G401 (cell line): ENCODE measurements at places on chromosomes 7 and 10. TPM values are rescaled to one million over a fixed set of nuclear protein-coding genes. Genes with fewer than 3 reads are reported as not detected.
A peak's percentile ranks its signal among the peaks of the same experiment; 100 is the strongest.

The RAMP3 gene
- not detected in 2 replicates for total RNA-seq

DNA sequence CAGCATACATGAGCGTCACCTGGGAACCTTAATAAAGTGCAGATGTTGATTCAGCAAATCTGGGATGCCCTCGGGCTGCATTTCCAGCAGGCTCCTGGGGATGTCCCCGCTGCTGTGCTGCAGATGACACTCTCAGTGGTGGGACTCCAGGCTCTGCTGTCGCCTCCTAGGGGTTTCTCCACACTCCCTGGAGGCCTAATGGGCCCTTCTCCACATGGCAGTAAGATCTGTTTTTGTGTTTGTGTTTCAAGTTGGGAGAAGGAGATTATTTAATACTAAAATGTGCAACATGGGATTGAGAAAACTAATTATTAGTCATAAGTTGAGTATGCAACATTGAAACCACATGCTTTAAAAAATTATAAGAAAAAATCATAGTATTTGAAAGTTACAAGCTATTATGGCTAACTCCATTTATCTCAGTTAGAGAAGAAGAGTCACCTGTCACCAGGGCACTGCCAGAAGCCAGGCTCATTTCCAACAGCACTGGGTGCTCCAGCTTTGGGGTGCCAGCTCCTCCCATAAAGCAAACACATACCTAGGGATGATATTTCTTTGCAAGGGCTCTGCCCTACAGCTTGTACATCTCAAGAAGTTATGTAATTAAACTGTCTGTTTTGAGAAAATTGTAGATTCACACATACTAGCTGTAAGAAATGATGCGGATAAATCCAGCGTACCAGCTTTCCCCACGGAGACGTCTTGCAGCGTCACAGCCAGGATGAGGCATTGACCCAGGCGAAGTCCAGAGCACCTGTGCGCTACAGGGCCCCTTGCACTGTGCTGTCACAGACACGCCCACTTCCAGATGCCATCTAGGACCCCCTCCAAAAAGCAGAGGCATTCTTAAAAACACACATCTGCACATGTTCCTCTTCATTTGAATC, 106.4 kb downstream of the EGFR start:
- no peak for DNase-seq

DNA sequence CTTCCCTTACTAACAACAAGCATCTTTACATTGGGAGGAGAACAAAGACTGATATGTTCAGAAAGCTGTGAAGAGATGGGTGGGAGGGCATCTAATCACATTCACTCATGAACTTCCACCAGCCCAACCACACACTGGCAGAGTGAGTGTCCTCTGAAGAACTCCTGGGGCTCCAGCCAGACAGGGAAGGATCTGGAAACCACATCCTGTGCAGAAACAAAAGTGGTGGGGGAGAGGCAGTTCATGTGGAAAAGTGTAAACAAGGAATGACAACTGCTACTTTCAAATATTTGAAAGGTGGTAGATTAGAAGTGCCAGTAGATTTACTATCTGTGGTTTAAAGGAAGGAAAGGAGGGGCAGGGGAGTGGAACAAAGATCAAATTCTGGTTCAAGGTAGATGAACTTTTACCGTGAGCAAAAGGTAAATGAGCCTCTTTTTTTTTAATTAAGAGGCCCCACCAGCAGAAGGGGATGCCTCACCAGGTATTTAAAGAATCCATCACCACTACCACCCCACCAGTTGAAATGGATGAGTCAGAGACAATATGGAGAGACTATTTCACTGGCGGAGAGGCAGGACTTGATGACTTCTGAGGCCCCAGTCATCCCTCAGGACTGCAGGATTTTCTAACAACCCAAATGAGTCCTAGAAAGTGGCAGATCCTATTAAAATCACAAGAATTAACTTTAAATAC, 34.5 kb downstream of the GOT1 start:
- peak; percentile 26 for DNase-seq

- DNase-seq, result no peak
These were observed 5.5 kb downstream of the MYH16 start for GRCh38 chr7:99278180-99278579.

DNA sequence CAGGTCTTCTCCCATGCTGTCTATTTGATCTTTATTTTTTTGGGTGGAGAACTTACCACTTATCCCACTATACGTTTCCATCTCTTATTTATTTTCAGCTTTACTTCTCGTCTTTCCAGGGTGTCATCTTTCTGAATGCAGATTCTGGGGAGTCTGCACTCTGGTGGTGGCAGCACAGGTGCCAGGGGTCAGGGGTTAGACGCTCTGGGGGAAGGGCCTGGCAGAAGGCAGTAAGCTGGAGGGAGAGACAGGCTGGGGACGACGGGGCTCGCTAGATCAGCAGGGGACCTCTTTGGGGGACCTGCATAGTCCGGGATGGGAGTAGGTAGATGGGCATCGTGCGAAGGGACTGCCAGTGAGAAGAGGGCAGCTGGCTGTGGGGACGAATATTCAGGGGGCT, 22.3 kb downstream of the CHST12 start:
- DNase-seq, result no peak
